MM.1S (cell line): ENCODE measurements at places on chromosomes 1 and 21.

DNA sequence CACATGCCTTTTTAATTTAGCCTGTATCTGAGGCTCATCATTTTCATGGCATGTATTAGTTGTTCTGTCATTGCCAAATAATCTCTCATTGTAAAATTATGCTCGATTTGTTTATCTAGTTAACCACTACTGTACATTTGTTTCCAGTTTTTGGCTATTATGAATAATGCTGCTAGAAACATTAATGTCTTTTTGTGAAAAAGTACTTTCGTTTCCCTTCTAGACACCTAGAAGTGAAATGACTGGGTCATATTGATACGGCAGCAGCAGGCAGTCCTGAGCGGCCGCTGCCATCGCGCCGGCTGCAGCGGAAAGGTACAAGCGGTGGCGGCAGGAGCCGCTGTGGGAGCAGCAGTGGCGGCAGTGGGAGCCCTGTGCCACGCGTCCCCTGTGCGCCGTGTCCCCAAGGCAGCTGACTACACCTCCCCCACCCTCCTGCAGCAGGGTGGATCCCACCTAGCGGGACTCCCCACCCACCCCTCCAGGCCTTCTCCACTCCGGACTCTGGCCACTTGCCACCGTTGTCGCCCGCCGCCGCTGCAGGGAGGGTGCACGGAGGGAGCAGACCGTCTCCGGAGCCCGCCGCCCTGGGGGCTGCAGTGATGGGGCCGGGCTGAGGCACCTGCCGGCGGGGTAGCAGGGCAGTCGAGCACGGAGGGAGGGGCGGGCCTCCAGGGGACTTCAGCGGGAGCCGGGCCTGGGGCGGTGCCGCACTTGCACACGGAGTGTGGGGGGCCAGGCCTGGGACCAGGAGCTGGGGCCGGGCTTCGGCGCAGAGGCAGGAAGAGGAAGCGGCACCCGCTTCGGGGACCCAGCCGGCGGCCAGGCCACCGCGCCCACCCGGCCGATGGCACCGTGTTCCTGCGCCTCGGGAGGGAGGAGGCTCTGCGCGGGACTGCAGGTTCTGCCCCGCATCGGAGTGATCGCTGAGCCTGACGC, 66.8 kb upstream of the RGS7 start:
- peak; percentile 21 for DNase-seq
- no peaks in the 10 kb centered on the region for H3K27me3 ChIP-seq
- H3K4me3 ChIP-seq = peak overlapping the region; percentile 61
- no peaks in the 10 kb centered on the region for H3K4me1 ChIP-seq
- no peaks in the 10 kb centered on the region for H3K36me3 ChIP-seq

- DNase-seq = no peak
- no peak overlapping the region for H3K4me3 ChIP-seq
- no peaks in the 10 kb centered on the region for H3K36me3 ChIP-seq
- H3K27ac ChIP-seq = no peak overlapping the region
- H3K27me3 ChIP-seq = peaks cover 99% of the 10 kb centered on the region
- H3K4me1 ChIP-seq = no peaks in the 10 kb centered on the region
These were observed 512.2 kb downstream of the NPHP4 start for GRCh38 chr1:5479876-5480646.

- H3K27ac ChIP-seq = peak overlapping the region; percentile 94; the same call in 1 of the 2 replicates
- no peaks in the 10 kb centered on the region for H3K36me3 ChIP-seq
- no peak for DNase-seq
- peak overlapping the region; percentile 81; the same call in 1 of the 2 replicates for H3K4me3 ChIP-seq
- H3K27me3 ChIP-seq = no peaks in the 10 kb centered on the region
These were observed 2.0 kb upstream of the COQ8A start for GRCh38 chr1:226937940-226938725.

DNA sequence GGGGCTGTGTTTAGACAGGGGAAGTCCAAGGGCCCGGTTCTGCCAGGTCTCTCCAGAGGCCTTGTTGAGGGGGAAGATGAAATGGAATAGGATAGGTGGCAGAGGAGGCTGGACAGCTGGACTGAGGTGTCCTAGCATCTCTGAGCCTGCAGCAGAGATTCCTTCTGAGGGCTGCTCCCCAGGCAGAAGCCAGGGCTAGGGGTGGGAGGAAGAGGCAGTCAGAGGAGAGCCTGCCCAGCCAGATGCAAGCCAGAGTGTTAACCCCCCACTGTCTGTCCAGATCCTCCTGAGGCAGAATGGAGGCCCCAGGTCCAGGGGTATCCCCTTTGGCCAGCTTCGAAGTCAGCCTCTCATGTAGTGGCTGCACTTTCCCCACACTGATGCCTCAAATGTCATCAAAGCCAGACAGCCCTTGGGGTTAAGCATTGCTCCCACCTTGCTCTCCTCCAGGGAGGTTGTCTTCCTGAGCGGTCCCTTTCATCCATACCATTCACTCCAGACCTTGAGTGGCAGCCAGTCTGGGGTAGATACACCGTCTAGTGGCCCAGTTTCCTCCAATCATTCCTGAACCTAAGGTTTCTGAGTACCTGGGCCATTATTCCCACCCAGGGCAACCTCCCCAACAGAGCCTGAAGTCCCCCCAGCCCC, 1.7 kb downstream of the CSF1 start:
- H3K36me3 ChIP-seq = no peaks in the 10 kb centered on the region
- no peak overlapping the region for H3K4me3 ChIP-seq
- H3K27me3 ChIP-seq = no peaks in the 10 kb centered on the region; the same call in none of the 2 replicates
- H3K4me1 ChIP-seq = no peaks in the 10 kb centered on the region
- no peak for DNase-seq

GRCh38 chr21:39064325-39065012, 118.8 kb downstream of the PSMG1 start:
- DNase-seq = no peak
- no peak overlapping the region for H3K27ac ChIP-seq
- no peaks in the 10 kb centered on the region for H3K4me1 ChIP-seq
- H3K4me3 ChIP-seq = no peak overlapping the region
- H3K36me3 ChIP-seq = no peaks in the 10 kb centered on the region
- H3K27me3 ChIP-seq = no peaks in the 10 kb centered on the region

DNA sequence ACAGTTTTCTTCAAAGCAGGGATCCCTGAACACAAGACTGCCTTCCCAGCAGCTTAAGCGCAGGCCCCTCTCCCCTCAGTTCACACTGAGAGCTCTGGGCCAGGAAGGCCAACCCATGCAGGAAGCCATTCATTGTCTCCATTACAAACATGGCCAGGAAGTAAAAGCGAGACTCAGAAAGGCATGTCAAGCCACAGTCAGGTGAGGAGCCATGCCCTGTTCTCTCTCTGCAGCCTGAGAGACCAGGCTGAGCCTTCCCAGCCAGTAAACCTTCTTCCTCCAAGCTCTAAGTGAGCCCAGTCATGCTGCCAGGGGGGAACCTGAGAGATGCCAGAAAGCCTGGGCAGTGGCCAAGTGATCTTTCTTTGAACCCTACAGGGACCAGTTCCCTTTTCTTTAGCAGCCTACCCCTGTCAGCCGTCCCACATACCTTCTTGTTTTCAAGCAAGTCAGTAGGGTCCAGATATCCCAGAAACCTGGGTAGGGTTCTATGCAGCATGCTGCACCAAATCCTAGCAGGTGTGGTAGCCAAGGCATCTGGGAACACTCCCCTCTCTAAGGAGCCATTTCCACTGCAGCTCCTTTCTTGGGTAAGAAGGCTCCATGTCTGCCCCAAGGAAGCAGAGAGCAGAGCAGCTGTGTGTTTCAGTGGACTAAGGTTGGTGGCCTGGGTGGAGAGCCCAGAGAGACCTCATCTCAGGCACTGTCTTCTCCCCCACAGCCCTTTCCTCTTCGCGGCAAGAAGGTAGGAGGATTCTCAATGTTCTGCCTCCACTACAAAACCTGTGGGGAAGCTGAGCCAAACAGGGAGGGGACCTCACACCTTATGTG, 977 bp downstream of the TRAF3IP3 start:
- peak; percentile 38 for DNase-seq
- peak overlapping the region; percentile 65 for H3K4me3 ChIP-seq
- H3K27me3 ChIP-seq = no peaks in the 10 kb centered on the region
- H3K4me1 ChIP-seq = peaks cover 50% of the 10 kb centered on the region
- H3K36me3 ChIP-seq = no peaks in the 10 kb centered on the region

DNA sequence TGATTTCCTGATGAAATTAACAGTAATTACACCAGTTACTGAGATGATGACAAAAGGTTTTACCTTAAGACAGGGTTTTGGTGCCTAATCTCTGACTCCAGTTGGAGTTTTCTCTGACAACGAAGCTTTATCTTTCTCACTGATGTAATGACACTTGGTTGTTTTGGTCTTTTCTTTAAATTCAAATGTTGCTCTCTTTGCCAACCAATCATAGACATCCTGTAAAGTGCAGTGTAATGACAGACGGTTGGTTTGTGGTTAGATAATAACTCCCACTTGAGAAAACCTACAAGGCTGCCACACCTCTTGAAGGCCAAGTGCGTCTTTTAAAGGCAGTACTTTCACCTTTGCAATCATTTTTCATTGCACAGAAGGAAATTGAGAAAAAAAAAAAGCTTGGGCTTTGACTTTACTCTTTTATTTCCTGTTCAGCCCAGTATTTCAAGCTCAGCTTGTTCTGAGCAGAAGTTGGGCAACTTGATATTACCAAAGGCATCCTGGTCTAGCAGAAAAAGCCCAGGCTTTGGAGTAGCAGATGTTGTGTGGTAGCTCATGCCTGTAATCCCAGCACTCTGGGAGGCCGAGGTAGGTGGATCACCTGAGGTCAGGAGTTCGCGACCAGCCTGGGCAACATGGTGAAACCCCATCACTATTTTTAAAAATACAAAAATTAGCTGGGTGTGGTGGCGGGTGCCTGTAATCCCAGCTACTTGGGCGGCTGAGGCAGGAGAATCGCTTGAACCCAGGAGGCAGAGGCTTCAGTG, 14.9 kb downstream of the PDIK1L start:
- no peaks in the 10 kb centered on the region for H3K36me3 ChIP-seq
- H3K4me1 ChIP-seq = peaks cover 26% of the 10 kb centered on the region
- H3K27ac ChIP-seq = peak overlapping the region; percentile 62; the same call in 1 of the 2 replicates
- H3K4me3 ChIP-seq = peak overlapping the region; percentile 32; the same call in 1 of the 2 replicates
- no peaks in the 10 kb centered on the region for H3K27me3 ChIP-seq

- H3K4me1 ChIP-seq = no peaks in the 10 kb centered on the region
- H3K36me3 ChIP-seq = no peaks in the 10 kb centered on the region
- H3K27me3 ChIP-seq = no peaks in the 10 kb centered on the region
- no peak overlapping the region for H3K4me3 ChIP-seq
- no peak overlapping the region for H3K27ac ChIP-seq
These were observed 36.0 kb upstream of the ADGRL4 start for GRCh38 chr1:79042539-79042938.

GRCh38 chr21:42581993-42582786, 68.5 kb downstream of the SLC37A1 start:
- no peaks in the 10 kb centered on the region for H3K4me1 ChIP-seq
- no peaks in the 10 kb centered on the region for H3K36me3 ChIP-seq
- H3K27ac ChIP-seq = no peak overlapping the region
- peaks cover 92% of the 10 kb centered on the region for H3K27me3 ChIP-seq
- DNase-seq = no peak

DNA sequence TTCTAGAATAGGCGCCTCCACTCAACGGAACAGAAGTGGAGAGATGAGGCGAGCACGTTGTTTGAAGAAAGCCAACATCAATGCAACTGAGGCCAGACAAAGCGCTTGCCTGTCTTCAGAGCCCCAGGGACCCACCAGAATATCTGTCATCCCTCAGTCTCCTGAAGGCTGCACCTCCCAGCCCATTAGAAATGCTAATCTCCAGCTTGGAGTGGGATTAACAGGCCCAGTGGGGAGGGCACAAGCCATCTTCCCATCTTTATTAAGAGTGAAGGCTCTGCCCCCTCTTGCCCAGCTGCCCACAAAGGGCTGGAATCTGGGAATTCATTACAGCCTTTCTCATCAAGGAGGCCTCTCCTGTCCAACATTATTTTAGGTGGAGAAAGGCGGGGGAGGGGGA, 16.8 kb upstream of the CNTN2 start:
- H3K4me3 ChIP-seq = no peak overlapping the region
- H3K4me1 ChIP-seq = no peaks in the 10 kb centered on the region
- peaks cover 39% of the 10 kb centered on the region for H3K27me3 ChIP-seq

DNA sequence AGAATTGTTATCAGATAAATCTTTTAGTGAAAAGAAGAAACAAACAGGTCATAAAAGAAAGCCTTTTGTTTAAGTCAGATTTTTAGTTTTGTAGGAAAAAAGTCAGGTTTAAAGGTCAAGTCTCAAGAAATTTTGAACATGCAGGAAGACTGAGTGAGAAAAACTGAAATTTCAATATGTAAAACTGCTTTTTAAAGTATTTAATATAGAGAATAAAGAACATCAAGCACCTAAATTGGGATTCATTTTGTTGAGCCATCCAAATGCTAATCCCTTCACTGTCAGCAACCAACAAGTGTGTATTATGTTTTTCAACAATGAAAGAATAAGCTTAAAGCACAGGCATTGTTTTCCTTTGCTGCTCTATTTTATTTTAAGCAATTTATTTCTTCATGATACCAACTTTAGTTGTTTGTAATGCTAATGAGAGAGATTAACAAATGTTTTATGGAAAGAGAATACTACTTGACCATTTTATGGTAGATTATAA, 114.9 kb upstream of the SERTAD4 start:
- no peaks in the 10 kb centered on the region for H3K36me3 ChIP-seq
- no peak for DNase-seq
- no peaks in the 10 kb centered on the region for H3K4me1 ChIP-seq
- H3K27ac ChIP-seq = no peak overlapping the region
- H3K4me3 ChIP-seq = no peak overlapping the region

GRCh38 chr1:92505015-92505692, 18.4 kb upstream of the GFI1 start:
- no peak overlapping the region for H3K27ac ChIP-seq
- peaks cover 19% of the 10 kb centered on the region for H3K4me1 ChIP-seq
- H3K27me3 ChIP-seq = no peaks in the 10 kb centered on the region
- no peak for DNase-seq
- H3K4me3 ChIP-seq = no peak overlapping the region

DNA sequence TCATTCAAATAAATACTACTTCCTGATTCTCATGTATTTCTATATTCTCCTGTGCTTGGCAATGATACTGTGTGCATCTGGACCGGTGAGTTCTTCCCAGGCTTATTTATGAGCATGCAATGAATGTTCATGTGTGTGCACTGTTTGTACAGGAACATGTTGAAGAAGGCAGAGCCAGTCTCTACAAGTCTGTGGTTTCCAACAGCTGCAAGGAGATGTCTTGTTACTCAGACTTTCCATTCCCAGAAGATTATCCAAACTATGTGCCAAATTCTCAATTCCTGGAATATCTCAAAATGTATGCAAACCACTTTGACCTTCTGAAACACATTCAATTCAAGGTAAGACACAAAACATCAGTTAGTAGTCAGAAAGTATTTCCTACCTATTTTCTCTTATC, 19.1 kb downstream of the FMO1 start:
- H3K27me3 ChIP-seq = no peaks in the 10 kb centered on the region
- H3K4me1 ChIP-seq = no peaks in the 10 kb centered on the region
- H3K27ac ChIP-seq = no peak overlapping the region
- H3K4me3 ChIP-seq = no peak overlapping the region
- no peak for DNase-seq
